Stimulated activated CD8-positive, alpha-beta memory T cell treated with anti-CD3 and anti-CD28 coated beads, Interleukin-12 subunit alpha, Interleukin-12 subunit beta, amount 100 ng/mL, for 4 hours (primary cell): ENCODE measurements at places on chromosomes 7 and 10.

DNA sequence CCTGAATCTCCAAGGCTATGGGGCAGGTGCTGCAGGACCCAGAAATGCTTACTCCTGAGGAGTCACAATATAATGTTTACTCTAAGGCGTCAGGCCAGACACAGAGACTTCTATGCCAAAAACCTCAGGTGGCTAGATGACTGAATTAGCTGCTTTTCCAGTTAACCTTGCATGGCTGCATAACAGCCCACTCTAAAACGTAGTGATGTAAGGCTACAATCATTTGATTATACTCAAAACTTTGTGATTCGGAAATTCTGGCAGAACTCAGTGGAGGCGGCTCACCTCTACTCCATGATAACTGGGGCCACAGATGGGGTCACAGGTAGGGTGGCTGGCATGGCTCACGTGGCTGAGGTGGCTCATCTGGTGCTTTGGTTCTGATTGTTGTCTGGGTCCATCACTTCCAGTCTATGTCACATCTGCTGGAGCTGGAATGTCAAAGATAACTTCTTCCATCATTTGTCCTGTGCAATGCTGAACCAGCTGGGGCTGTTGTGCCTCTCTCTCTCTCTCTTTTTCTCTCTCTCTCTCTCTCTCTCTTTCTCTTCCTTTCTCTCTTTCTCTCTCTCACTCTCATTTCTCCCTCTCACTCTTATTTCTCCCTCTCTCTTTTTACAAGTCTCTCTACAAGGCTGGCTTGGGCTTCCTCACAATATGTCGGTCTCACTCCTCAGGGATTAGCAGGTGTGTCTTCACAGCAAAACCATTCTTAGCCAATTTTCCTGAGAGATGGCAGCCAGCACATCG, 11.8 kb downstream of the TMEM72 start:
- DNase-seq = no peak

GRCh38 chr7:43931346-43931745, 5.1 kb downstream of the UBE2D4 start:
- no peak for DNase-seq

GRCh38 chr10:63217120-63217605, 84.0 kb downstream of the NRBF2 start:
- no peak for DNase-seq

GRCh38 chr10:118457824-118458428, 115.8 kb upstream of the FAM204A start:
- DNase-seq = no peak

- DNase-seq = no peak
Measured at GRCh38 chr10:21995557-21995956, 8.0 kb downstream of the DNAJC1 start.

DNA sequence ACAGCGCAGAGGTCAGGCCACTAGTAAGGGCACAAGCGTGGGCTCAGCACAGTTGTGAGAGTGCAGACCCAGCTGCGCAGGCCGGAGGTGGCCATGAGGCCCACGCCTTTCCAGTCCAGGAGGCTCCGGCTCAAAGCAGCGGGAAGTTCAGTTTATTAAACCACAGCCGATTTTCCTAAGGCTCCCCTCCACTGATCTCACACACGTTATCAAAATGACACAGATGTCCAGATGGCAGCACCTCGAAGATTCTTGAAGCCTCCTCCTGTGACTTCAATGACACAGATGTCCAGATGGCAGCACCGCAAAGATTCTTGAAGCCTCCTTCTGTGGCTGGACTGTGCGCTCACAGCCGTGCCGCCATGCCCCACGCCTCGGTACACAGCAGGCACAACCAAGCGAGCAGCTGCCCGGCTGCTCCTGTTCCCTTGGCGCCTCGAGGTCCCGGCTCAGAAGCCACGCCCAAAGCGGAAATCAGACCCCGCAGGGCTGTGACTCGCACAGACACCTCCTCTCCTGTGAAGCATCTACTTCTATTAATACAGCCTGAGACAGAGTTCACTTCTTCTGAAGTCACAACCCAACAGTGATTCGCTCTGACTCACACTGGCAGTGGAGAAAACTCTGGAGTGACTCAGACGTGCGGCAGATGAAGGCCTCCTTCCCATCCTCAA, 122.7 kb downstream of the MAD1L1 start:
- DNase-seq = peak; percentile 33

DNA sequence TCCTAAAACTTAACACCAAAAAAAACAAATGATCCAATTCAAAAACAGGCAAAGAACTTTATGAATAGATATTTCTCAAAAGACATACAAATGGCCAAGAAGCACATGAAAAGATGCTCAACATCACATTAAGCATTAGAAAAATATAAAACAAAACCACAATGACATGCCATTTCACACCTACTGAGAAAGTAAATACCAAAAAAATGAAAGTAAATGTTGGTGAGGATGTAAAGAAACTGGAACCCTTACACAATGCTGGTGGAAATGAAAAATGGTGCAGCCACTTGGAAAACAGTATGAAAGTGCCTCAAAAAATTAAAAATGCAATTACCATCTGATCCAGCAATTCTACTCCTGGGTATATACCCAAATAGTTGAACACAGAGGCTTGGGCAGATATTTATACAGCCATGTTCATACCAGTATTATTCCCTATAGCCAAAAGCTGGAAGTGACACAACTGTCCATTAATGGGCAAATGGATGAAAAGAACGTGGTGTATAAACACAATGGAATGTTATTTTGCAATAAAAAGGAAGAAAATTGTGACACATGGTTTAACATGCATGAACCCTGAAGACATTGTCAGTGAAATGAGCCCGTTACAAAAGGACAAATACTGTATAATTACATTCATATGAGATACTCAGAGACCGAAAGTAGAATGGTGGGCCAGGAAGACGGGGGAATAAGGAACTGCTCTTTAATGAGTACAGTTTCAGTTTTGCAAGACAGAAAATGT, 89.0 kb downstream of the JMJD1C start:
- no peak for DNase-seq

GRCh38 chr10:96263176-96263575, 8.2 kb downstream of the BLNK start:
- DNase-seq = no peak

DNA sequence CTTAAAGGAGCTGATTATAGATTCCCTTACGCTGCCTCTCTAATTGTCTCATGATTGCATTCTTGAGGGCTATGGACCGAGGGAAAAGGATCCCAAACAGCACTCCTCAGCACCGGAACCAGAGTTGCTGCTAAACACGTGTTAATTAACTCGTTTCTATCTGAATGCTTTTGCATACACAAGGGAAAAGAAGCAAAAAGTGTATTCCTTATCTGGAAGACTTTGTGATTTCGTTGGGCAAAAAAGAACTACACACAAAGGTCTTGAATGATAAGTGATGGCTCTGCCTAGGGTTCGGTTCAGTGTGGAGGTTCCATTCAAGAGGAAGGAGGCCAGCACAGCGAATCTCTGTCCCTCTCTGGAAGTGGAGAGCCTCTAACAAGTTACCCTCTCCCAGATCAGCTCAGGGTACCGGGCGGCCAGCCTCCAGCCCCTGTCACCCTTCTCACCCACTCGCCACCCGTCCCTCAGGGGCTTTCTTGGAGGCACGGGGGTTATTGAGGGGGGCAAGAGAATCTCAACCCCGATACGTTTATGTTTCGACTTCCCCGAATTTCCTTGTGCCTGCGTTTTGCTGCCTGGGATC, 515 bp upstream of the SLC4A2 start:
- no peak for DNase-seq

- no peak for DNase-seq
Measured at GRCh38 chr7:123154231-123154860, 45.4 kb downstream of the SLC13A1 start.

GRCh38 chr7:44195889-44196288, 4.9 kb upstream of the YKT6 start:
- DNase-seq = no peak
